ENCODE measurements at places on chromosomes 1 and 21.

DNA sequence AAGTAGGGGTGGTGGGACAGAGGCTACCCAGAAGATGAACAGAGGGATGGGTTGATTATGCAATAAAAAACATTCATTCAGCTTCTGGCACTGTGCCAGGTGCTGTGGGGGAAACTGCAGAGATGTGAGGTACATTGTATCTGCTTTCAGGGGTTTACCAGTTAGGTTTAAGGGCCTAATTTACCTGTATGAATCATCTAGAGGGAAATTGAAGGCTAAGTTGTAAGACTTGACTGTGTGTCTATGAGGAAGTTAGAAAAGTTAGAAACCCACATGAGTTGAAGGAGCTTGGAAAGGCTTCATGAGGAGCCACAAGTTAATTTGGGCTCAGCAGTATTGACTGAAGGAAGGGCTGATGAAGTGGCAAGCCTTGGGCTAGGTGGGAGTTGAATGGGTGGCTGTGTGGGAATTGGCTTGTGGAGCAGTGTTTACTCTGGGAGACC, 36.7 kb upstream of the APOBEC4 start:
- no peak for DNase-seq

- no peak for DNase-seq
Observed at GRCh38 chr1:7650801-7651200, 120.3 kb upstream of the VAMP3 start.

DNA sequence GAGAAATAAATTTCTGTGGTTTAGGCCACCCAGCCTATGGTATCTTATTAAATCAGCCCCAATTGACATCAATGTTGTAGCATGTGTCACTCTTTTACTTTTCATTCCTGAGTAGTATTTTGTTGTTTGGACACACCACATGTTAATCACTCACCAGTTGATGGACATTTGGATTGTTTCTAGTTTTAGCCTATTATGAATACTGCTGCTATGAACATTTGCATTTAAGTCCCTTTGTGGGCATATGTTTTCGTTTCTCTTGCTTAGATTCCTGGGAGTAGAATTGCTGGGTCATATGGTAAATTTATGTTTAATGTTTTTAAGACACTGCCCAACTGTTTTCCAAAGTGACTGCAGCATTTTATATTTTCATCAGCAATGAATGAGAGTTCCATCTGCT, 50.2 kb upstream of the NUF2 start:
- DNase-seq = no peak

GRCh38 chr1:94602316-94602715, 60.8 kb upstream of the F3 start:
- no peak for DNase-seq

DNA sequence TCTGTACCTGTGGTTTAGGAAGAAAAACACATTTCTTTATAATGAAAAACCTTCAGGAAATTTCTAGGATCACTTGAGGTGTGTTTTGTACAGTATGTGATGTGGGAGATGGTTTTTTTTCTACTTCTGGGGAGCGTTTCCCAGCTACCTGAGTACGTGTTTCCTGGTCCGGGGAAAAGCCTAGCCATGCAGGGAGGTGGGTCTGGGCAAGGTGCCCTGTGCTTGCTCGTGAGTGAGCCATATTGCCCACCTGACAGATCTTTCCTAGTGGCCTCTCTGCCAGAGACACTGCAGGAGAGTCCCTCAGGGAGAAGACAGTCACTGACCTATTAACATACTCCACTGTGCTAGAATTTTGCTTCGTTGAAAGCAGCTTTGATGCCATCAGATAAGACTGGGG, 41.3 kb downstream of the TRPM2 start:
- no peak for DNase-seq

DNA sequence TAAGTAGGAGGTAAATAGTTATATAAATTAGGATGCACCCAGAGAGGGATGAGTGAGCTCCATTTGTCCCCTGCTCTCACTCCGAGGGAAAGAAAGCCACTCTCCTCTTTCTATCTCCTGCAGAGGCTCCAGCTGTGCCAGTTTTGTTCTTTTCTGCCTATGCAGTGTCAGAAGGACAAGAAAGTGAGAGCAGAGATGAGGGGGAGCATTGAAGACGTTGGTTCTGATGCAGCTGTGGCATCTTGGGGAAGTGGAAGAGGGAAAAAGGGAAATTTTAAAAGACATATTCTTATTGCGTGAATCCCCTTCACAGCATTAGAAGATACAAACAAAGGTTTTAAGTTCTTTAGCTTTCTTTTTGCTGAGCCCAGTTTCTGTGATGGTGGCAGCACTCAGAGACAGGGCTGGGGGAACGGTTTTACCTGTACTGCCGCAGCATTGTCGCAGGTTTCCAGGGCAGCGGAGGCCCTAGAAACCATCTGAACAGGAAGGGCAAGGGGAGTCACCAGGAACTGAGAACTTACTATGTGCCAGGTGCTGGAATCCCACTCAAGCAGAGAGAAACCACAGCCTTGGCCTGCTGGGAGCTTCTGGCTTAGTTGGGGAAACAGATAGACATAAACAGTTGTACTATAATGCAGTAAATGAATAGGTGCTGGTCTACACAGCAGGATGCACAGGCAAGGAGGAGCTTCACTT, 44.9 kb upstream of the USP24 start:
- no peak for DNase-seq

DNA sequence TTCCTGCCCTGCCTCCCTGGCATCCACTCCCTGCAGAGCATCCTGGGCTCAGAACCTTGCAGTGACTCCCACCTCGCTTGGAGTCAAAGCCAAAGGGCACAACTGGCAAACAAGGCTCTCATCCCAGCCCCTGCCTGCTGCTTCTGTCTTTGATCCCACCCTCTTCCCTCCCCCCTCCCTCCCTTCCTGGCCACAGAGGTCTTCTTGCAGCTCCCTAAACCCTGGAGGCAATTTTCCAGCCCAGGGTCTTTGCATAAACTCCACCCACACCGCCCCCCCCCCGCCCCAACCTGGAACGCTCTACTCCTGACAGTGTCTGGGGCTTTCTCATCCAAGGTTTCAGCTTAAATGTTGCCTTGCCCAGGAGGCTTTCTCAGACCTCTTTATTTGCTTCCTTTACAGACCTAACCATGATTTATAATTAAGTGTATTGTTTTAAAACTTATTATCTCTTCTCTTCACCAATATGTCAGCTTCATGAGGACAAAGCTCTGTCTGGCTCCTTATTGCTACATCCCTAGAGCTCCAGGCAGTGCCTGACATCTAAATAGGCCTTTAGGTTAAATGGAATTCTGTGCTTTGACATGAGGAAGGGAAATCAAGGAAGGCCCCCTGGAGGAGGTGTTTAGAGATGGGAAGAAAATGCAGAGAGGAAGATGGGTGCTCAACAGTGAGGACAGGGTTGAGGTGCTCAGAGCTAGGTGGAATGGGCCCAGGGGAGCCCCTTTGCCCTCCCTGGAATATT, 37.7 kb upstream of the PADI1 start:
- no peak for DNase-seq

GRCh38 chr1:212557739-212558692, 50.5 kb upstream of the ATF3 start:
- DNase-seq = no peak

DNA sequence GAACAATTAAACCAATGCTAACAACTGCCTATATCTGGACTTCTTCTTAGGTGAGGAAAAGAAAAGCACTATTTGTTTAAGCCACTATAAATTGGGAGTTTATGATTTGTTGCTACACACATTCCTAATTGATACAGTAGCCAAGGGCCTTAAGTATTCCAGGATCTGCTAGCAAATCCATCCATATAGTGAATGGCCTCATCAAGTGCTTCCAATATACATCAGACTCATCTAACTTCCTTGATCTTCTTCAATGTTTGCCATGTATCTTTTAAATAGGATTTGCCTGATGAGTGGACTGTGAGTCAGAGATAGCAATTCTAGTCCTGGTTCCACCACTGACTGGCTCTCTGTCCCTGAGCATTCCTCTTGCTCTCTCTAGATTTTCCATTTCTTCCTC, 430.2 kb downstream of the OMA1 start:
- no peak for DNase-seq

DNA sequence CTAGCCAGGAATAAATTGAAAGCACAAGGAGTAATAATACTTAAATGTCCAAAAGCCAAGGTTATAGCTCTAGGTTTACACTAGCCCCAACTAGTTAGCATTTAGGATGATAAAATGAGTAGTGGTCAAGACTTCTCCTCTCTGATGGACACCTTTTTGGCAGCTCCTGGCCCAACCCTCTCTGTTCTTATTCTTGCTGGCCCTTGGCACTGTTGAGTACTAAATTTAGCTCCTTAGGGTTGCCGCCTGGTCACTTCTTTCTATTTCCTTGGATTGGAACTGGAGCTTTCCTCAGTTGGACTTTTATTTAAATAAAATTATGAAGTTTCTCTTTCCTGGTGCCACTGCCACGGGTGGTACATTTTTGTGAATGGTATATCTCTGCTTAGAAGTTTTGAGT, 28.3 kb downstream of the ARID1A start:
- no peak for DNase-seq

- no peak for DNase-seq
Observed at GRCh38 chr1:73097917-73098316, 815.6 kb upstream of the NEGR1 start.

DNA sequence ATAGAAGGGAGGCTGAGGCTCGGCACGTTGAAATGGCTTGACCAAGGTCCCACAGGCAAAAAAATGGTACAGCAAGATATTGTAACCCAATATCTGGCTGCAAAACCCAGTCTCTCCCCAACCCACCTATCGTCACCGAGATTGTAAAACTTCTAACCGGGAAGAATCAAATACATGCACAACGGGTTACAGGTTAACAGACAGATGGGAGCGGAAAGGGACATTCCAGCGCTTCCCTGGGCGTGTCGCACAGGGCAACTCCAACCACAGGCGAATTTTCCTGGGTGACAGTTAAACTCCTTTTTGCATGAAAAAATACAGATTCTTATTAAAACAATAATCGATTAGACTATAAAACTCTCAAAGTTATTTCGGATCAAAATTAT, 31.8 kb upstream of the JUN start:
- DNase-seq = no peak

DNA sequence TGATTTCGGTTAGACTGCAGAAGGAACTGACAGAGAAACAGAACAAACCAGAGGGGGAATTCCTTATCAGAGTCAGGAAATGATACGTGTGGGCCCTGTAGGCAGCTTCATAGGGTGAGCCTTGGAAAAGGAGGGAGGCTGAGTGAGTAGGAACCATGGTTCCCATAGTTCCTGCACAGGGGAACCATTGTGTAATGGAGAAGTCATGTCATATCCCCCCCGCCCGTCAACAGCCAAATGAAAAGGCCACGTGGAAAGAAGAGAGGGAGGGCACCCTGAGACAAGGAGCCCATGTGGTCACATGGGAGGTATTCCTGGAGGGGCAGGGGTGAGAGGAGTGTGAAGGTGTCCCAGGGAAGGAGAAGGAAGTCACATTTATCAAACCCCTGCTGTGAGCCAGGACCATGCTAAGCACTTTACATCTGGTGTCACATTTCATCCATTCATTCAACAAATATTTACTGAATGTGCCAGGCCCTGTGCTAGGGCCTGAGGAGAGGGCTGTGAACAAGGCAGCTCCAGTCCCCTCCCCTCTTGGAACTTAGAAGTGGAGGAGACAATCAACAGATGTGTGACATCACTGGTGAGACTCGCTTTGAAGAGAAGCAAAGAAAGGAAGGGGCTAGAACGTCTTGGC, 15.7 kb upstream of the FGR start:
- no peak for DNase-seq

DNA sequence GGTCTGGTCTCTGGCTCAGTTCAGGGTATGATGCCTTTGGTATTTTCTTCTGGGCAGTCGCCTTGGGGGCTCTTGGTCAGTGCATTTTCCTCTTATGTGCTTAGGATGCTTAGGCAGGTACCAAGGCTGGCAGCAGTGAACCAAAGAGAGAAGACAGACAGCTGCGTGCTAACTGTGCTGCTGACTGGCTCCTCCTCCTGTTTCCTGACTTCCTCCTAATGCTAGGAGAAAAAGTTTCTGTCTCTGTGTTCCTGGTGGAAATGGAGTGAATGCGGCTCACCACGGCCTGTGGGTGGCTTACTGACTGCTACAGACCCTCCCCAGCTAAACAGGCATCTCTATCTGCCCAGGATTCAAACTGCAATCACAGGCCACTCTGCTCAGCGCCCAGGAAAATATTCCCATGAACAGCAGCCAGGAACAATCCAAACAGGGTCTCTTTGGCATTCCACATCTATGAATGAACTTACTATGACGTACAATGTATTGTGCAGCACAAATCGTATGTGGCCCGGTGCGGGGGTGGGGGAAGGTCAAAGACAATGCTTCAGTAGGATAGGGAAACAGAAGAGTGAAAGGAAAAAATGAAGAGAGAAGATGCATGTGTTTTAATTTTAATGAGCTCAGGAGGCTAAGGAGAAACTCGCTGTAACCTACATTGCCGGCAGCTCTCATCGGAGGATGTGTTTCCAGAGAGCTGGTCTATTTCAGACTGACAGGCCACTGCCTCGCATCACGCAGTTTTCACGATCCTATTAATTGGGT, 2.8 kb downstream of the ABCG1 start:
- DNase-seq = no peak

DNA sequence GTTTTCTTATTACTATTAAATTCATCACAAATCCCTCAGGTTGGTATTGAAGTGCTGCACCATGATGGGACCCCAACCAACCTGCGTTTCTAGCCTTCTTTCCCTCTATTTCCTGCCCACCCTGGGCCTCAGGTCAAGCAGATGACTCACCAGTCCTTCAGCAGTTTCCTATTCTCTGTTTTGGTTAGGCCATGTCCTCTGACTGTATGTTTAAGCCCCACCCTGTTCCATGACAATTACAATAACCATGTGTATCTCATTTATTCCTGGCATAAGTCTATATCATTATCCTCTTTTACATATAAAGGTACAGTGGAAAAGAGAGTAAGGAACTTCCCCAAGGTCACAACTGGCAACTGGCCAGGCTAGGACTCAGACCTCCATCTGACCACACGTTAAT, 5.3 kb upstream of the FAM78B start:
- DNase-seq = no peak

GRCh38 chr1:246104927-246105326, 402.2 kb downstream of the SMYD3 start:
- DNase-seq = no peak

GRCh38 chr1:231806623-231807495, 180.3 kb downstream of the DISC1 start:
- DNase-seq = no peak

- DNase-seq = no peak
Observed at GRCh38 chr1:202681736-202682420, 28.4 kb downstream of the SYT2 start.

- no peak for DNase-seq
Observed at GRCh38 chr1:110418729-110419128, 11.2 kb upstream of the LAMTOR5 start.

- DNase-seq = no peak
Observed at GRCh38 chr1:91505086-91505485, 4.4 kb downstream of the CDC7 start.

DNA sequence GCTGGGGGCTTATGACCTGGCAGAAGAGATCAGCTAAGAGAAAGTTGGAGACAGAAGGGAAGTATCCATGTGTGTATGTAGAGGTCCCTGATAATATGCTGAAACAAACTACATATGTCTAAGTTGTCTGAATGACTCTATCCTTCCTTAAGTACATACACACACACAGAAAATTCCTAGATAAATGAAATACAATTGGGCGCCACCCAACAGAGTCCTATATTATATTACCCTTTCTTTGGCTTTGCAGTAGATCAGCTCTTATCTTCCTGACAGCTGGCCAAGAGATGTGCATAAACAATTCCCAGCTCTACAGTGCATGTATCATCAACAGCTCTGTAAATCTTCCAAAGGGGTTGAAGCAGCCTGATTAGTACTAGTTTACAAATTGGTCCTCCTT, 40.1 kb downstream of the SORT1 start:
- DNase-seq = no peak

- DNase-seq = no peak
Observed at GRCh38 chr1:236502972-236503639, 20.7 kb upstream of the LGALS8 start.

GRCh38 chr1:67367370-67368045, 59.8 kb downstream of the IL12RB2 start:
- DNase-seq = no peak

All from stimulated activated CD8-positive, alpha-beta memory T cell treated with anti-CD3 and anti-CD28 coated beads, Interleukin-7, amount 100 ng/mL, for 1 hour (primary cell).